ENCODE measurements at places on chromosomes 7 and 10. TPM values are rescaled to one million over a fixed set of nuclear protein-coding genes. Genes with fewer than 3 reads are reported as not detected.

The MTG1 gene
- 57.5 TPM for total RNA-seq

The PAPSS2 gene
- 12.3 TPM for total RNA-seq

DNA sequence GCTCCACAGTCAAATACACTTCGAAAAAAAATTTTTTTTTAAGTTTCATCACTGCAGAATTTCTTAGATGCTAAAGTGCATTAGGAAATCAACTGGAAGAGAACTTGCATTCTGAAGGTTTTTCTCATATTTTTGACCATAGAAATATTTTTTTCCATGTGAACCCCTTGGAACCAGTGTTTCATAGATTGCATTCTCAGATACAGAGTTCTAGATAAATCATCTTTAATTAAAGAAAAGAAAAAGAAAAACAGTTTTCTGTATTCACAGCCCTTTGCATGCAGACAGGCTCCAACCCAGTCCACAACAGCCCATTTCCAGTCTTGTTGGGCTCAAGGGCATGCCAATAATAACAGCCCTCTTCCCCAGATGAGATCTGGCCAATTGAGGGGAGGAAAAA lies 75.5 kb upstream of the RPA3 start:
- no peak for DNase-seq

GRCh38 chr7:82443547-82444219 lies at the start of gene CACNA2D1:
Gene CACNA2D1 (minus strand): TSS chr7:82443777.
- no peak for DNase-seq

GRCh38 chr10:49300140-49300974 lies 1.4 kb downstream of the C10orf71 start:
- no peak for DNase-seq

DNA sequence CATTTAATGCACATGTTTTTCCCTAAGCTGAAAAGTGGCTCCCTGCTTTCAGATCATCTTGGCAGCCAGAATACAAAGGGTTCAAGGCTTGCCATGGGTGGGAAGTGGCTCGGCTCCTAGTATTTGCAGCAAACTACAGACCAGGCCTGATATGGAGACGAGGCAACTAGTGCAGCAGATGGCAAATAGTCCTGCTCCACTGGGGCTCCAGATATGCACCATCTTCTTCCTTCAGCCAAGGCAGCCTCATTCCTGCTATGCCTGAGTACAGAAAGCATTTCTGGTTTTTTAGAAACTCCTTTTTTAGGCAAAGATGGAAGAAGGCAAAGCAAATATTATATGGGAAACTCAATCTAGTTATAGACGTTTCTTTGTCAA lies 23.9 kb downstream of the LRRC4 start:
- no peak for DNase-seq

GRCh38 chr10:102065561-102066398 lies 631 bp downstream of the HPS6 start:
- no peak for DNase-seq

The PIK3AP1 gene
- total RNA-seq, result 5.9 TPM

DNA sequence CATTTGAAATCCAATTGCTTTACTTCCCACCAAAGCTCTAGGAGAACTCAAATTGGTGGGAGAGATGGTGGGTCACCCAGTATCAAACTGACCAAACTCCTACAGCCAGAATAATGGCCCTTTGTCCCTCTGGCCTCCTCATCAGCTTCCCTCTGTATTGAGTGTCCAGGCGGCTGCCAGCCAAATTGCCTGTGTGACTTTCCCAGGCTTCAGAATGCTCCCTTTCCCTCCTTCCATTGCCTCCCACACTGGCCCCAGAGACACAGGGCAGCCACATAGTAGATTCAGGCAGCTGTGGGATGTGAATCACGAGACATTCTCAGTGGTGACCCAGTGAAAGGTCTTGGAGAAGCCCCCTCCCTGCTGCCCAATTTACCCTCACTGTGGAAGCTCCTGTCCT lies 12.7 kb upstream of the VDAC2 start:
- no peak for DNase-seq

The BAMBI gene
- 10.8 TPM for total RNA-seq

The NXPH1 gene
- total RNA-seq, result 0.25 TPM

- DNase-seq, result no peak
These were observed 63.9 kb upstream of the PDGFA start for GRCh38 chr7:583410-584121.

The SEMA3C gene
- total RNA-seq, result 90.6 TPM

- DNase-seq, result no peak
These were observed 38.9 kb upstream of the GDF10 start for GRCh38 chr10:47261121-47261520.

DNA sequence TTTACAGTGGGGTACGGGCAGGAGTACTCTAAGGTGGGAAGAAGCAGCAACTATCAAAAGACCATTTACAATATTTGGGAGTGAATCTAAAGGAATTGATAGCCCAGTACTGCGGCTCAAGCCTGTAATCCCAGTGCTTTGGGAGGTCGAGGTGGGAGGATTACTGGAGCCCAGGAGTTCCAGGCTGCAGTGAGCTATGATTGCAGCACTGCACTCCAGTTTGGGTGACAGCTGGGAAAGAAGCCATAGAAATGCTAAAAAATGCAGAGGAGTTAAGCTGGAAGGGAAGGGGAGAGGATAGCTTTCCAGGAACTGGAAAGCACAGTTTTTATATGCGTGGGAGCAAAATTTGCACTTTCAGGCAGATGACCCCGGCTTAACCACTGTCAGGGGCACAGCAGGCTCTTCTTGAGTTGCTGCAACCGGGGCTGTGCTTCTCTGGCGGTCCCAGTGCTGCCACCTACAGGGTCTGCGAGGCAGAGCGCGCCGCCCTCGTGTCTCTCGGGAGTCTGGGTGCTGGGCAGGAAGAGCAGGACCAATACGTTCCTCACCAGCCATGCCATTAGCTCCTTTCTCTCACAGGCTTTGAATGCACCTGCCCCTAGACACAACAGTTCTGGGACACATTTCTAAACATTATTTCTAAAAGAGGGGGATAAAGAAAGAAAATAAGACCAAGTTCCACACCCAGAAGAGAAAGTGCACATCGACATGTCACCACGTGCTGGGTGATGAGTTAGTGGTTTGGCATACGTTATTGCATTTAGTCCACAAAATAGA lies 10.1 kb upstream of the BMPER start:
- no peak for DNase-seq

DNA sequence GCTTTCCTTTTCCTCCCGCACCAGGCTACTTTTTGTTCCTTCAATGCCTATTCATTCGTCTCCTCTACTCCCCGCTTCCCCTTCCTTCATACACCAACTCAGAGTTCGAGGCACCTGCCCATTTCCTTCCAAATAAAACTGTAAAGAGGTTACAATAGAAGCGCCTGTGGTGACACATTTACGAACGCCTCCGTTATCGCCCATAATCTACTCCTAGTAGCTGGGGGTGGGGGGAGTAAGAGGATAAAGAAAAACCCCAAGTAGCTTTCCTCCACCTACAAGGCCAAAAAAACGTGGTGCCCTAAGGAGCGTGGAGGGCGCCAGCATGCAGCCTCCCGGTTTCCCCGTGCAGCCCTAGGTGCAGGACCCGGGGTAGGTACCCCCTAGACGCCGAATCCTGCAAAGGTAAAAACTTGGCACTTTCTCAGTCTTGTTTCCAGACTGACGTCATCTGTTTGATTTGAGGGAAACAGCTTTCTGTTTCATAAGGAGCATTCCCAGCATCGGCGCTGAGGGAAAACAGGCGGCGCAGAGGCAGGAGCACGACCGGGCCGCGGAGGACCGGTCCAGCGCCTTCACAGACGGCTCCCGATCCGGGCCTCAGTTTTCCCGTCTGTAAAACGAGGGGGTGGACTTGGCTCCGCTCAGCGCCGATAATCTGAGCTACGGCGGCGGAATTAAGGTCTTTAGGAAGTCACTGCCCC lies 922 bp downstream of the PPA1 start:
- no peak for DNase-seq

DNA sequence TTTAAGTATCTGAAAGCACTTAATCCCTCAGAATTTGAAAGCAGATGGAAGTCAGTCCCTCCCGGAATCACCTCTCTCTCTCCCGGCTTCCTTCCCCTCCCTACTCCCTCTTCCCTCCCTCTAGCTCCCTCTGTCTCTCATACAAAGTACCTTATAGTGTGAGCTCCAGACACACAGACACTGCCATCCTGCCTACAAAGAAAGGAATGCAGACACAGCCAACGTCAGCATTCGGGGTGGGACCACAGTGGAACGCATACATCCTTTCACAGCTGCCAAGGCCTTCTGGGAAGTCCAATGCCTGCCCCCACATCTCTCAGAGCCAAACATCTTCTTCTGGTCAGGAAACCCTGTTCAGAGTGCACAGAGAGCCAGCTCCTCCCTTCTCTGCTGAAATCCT lies 9.3 kb downstream of the NOD1 start:
- peak; percentile 96 for DNase-seq

DNA sequence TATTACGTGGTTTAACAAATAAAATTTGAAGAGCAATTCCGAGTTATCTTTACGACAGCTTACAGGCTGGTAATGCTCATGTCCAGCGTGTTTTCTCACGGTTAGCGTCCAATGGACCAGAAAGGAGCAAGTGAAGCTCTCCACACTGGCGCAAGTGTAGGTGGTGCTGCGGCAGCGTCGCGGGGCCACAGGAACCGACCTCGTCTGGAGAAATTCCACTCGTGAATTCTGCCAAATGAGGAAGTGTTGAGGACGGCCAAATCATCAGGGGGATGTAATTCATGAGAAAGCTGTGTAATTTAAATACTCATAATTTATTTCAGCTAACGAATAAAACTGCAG lies 350 bp upstream of the ZNF37A start:
- DNase-seq, result no peak

The AVPI1 gene
- 125 TPM for total RNA-seq

DNA sequence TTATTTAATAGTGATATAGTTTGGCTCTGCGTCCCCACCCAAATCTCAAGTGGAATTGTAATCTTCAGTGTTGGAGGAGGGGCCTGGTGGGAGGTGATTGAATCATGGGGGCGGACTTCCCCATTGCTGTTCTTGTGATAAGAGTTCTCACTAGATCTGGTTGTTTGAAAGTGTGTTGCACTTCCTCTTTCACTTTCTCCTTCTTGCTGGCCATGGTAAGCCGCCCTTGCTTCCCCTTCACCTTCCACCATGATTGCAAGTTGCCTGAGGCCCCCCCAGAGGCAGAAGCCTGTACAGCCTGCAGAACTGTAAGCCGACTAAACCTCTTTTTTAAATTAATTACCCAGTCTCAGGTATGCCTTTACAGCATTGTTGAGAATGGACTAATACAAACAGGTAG lies 101.4 kb downstream of the MTPAP start:
- DNase-seq, result no peak

The NEBL gene
- total RNA-seq, result 55.2 TPM

GRCh38 chr7:107810626-107811025 lies 7.6 kb upstream of the SLC26A3 start:
- DNase-seq, result no peak

GRCh38 chr10:102449321-102450123 lies 1.8 kb downstream of the C10orf95 start:
- no peak for DNase-seq

The GRID2IP gene
- not detected for total RNA-seq

The SYPL1 gene
- total RNA-seq, result 76.9 TPM

DNA sequence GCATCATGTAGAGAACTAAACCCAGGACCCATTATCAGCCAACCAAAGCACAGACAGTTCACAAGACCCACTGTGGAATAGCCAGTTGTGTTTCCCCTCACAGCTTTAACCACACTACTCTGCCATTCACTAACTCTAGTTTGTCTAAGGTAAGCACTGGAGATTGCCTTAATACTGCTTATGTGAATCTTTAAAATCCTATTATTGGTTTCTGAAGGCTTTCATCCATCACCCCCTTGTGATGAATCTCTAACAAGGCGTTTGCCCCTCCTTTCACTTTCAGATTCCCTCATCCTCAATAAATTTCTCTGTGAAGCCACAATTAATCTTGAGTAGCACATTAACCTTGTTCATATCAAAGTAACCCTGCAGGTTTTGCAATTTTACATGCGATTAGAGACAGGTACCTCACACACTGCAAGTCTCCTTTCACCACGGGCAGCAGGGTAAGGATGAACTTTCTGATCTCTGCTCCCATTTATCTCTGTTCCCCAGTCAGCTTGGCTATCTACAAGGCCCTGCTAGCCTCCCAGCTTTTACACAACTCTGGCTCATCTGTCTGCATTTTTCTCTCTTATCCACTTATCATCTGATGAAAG lies 785.6 kb downstream of the REEP3 start:
- no peak for DNase-seq

- DNase-seq, result no peak
These were observed 141.3 kb upstream of the FZD8 start for GRCh38 chr10:35783305-35783838.

- no peak for DNase-seq
These were observed 1.2 kb upstream of the OR6V1 start for GRCh38 chr7:143050931-143051330.

GRCh38 chr10:110893559-110894179 lies 21.9 kb downstream of the PDCD4 start:
- DNase-seq, result no peak

DNA sequence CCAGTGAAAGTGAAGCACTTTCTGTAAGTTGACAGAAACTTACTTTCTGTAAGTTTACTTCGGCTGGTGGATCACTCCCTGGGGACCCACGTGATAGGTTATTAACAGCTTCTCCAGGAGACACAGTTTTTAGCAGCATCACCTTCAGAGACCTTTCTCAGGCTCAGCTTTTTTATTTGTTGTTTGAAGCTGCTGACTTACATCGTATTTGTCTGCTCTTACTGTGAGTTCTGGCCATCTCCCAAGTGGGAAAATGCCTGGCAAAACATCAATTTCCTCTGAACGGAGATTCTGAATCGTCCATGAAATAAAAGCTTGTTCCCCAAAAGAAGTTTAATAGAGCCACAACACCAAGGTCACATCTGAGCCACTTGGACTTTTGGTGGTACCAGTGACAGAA lies 178.7 kb upstream of the PODXL start:
- DNase-seq, result no peak

The GIMAP4 gene
- total RNA-seq, result 25.3 TPM

- DNase-seq, result no peak
These were observed 83.8 kb downstream of the TMEM130 start for GRCh38 chr7:98785929-98786571.

GRCh38 chr7:16347827-16348192 lies 73.5 kb downstream of the CRPPA start:
- no peak for DNase-seq

The CNNM1 gene
- total RNA-seq, result 2.5 TPM

The HOXA5 gene
- total RNA-seq, result 6.1 TPM

GRCh38 chr7:50164559-50165170 lies 71.6 kb upstream of the ZPBP start:
- no peak for DNase-seq

DNA sequence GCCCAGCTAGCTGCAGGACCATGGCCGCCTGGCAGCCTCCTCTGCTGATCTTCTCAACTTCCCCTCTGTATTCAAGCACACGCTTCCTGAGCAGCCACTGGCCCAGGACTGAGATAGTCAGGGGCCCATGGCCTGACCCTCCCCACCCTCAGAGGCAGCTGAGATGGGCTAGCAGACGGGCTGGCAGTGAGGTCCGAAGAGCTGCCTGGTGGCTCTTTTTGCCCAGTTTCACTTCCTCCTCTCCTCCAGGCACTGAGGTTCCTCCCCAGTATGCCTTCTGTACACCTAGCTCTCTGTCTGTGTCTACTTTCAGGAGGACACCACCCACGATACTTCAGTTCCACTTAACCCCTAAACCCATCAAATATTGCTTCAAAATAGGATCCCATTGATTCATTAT lies 395.6 kb downstream of the TNS3 start:
- DNase-seq, result no peak

The ACTR3C gene
- 24.1 TPM for total RNA-seq

All from vagina (tissue), 2 donors.